ENCODE measurements at places on chromosomes 6 and 20.
A peak's percentile ranks its signal among the peaks of the same experiment; 100 is the strongest.

DNA sequence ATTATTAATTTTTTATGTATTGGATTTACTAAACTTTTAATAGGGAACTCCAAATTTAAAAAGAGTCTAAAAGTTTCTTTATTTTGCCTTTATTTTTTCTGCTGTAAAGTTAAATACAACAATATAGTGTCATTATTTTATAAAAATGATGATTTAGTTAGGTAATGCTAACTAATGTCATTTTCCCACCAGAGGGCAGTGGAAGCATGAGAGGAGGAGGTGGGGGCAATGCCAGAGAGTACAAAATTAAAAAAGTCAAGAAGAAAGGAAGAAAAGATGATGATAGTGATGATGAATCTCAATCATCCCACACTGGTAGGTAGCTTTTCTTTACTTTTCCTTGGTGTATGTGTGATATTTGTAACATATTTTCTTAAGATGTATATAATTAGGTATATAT lies 20.2 kb upstream of the FHL5 start:
- DNase-seq: no peak

- DNase-seq: no peak
Observed at GRCh38 chr20:24767623-24768100, 181.4 kb upstream of the CST7 start.

GRCh38 chr20:39645131-39645530 lies 683.0 kb downstream of the DHX35 start:
- no peak for DNase-seq

DNA sequence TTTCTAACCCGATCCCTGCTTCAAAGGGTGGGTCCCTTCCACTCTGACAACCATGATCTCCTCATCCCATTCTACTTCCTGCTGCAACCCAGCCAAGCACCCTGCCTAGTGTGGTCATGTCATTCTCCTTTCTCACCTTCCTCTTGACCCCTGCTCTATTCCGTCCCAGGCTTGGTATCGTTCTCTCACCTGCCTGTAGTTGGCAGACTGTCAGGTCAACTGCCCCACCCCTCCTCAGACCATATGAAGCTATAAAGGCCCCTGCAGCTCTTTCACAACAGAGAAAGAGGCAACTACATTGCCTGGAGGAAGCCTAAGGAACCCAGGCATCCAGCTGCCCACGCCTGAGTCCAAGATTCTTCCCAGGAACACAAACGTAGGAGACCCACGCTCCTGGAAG lies at the start of gene MUC21:
Gene MUC21 (plus strand): TSS at position 280 of the 400 bp plus-strand sequence. CDS start 241 bp downstream, outside the sequence.
- DNase-seq: no peak

GRCh38 chr6:55568808-55569439 lies 10.1 kb downstream of the HMGCLL1 start:
- no peak for DNase-seq

DNA sequence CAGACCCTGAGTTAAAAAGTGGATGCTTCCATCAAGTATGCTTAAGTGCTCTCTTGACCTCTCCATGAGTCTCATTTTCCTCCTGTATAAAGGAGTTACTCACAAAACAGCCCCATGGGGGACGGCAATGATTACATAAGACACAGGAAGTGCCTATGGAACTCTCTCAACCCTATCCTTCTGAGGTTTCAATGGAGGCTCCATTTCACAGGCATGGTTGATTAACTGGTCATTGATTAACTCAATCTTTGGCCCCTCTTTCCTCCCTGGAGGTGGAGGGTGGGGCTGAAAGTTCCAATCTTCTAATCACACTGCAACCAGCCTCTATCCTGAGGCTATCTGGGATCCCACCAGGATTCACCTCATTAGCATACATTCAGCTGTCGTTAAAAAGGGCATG lies 29.3 kb downstream of the CST8 start:
- no peak for DNase-seq

- peak; percentile 41 for DNase-seq
Observed at GRCh38 chr6:24126586-24127192, 674 bp downstream of the NRSN1 start.

GRCh38 chr20:62321521-62321948 lies 18.7 kb downstream of the ADRM1 start:
- DNase-seq: no peak

- no peak for DNase-seq
Observed at GRCh38 chr6:135235716-135236115, 54.6 kb downstream of the MYB start.

- no peak for DNase-seq
Observed at GRCh38 chr6:96975852-96976251, 51.3 kb downstream of the KLHL32 start.

DNA sequence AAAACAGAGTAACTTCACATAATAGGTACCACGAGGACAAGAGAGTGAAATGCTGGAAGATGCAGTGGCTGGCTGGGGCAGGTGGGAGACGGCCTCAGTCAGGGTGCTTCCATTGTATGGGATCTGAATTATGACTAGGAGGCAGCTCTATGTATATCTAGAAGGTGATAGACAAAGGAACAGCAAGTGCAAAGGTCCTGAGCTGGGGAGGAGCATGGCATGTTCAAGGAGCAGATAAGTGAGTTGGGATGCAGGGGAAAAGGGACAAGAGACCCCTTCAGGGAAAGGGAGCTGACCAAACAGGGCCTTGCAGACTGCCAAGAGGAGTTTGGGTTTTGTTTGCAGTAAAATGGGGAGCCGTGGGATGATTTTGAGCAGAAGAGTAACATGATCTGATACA lies 8.3 kb upstream of the SLC9A8 start:
- DNase-seq: no peak

DNA sequence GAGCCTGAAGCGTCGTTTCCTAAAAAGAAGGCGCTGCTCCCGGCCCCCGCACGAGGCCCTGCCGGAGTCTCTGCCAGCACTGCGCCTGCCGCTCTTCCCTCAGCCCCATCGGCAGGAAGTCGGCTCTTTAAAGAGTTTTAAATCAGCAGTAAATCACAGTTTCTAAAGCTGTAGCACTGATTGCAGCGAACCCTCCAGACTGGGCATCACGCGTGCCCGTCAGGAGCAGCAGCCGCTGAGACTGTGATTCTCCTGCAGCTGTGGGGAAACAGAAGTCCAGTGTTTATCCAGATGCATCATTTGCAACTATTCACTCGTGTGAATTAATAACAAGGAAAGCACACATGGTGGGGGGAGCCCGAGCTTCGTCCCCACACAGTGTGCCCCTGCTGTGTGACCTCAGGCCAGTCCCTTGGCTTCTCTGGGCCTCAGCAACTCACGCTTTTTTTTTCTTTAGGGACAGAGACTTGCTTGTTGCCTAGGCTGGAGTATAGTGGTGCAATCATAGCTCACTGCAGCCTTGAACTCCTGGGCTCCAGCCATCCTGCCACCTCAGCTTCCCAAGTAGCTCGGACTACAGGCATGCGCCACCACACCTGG lies 28.3 kb downstream of the DLL1 start:
- no peak for DNase-seq

DNA sequence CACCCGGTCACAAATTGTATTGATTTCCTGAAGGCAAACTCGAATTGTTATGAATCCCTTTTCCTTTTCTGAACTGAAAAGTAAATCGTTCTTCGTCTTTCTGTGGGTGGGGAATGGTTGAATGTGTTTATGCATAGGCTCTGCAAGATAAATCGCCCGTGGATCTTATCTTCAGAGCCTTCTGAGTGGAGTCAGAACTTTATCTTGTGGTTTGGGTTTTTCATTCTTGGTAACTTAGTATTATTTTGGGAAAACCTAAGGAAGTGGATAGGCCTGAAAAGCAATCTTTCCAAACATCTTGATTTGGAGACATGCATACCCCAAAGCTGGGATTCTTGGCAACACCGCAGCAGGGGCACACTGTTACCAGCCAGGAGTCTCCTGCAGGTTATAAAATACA lies 122.4 kb downstream of the MAP3K7 start:
- DNase-seq: no peak

- no peak for DNase-seq
Observed at GRCh38 chr6:25051083-25051482, 115.3 kb upstream of the RIPOR2 start.

DNA sequence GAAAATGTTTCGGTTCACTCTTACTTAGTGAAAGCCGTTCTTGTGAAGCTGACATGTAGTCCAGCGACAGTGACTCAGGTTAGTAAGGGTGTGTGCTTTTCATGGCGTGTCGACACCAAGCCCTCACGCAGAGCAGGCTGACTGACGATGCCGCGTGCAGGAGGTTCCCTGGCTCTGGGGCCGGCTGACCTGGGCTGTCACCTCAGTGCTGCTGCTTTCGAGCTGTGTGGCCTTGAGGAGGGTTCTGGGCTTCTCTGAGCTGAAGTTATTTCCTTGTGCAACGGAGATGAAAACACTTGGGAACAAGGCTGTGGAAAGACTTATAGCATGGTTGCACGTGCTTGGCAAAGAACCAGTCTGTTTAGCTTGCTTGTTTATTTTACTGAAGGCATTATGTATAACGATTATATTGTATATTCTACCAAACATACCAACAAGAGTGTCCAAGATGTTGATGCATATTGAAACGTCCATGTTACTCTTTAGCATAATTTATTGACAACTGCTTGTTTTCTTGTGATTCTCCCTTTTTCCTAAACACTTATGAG lies 59.2 kb downstream of the PHACTR3 start:
- DNase-seq: no peak

GRCh38 chr6:107868867-107869611 lies 44.9 kb upstream of the SCML4 start:
- no peak for DNase-seq

- no peak for DNase-seq
Observed at GRCh38 chr6:7218406-7218988, 94.5 kb downstream of the SSR1 start.

- DNase-seq: no peak
Observed at GRCh38 chr20:5918856-5919625, 31.3 kb downstream of the TRMT6 start.

GRCh38 chr20:45020236-45020886 lies 54.0 kb downstream of the STK4 start:
- DNase-seq: no peak

GRCh38 chr20:3461211-3461771 lies 9.5 kb upstream of the ATRN start:
- peak; percentile 3 for DNase-seq

All from stromal cell of bone marrow (primary cell).